Natural killer cell treated with Interleukin-12 subunit alpha and Interleukin-12 subunit beta and Interleukin-15 and Interleukin-18, amount 100 ng/mL, for 72 hours (primary cell): ENCODE measurements at places on chromosomes 4 and X.

- no peak for DNase-seq
Observed at GRCh38 chrX:150537851-150538250, 30.6 kb upstream of the MTM1 start.

- DNase-seq, result peak; percentile 62
Observed at GRCh38 chr4:164731827-164732474, 22.0 kb upstream of the SMIM31 start.

DNA sequence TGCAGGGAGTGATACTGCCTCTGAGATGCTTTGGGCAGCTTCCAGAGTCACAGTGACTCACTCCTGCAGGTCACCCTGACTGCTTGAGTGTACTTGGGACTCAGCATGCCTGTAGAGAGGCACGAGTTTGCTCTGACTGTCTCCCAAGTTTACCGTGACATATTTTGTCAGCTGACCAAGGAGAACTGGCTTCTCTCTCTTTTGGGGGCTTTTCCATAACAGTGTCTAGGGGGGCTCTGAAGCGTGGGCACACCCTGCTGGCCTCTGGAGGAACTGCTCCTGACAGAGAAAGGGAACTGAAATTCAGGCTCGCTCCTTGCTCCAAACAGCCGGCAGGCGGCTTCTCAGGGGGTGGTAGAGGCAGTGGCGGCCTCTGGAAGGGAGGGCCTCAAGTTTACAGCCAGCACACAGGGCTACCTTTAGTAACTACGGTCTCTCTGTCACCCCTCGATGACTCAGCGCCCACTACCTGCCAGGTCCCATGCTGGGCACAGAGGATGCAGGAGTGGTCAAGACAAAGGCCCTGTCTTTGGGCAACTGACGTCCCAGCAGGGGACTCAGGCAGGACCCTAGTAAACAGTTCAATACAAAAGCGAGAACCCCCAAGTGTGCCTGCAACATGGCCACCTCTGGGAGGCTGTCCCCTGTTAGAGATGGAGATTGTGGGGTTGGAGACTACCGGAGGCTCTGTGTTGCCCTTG, 17.8 kb downstream of the ZNF185 start:
- DNase-seq, result no peak

- DNase-seq, result no peak
Observed at GRCh38 chr4:37747772-37748330, 61.7 kb upstream of the RELL1 start.

DNA sequence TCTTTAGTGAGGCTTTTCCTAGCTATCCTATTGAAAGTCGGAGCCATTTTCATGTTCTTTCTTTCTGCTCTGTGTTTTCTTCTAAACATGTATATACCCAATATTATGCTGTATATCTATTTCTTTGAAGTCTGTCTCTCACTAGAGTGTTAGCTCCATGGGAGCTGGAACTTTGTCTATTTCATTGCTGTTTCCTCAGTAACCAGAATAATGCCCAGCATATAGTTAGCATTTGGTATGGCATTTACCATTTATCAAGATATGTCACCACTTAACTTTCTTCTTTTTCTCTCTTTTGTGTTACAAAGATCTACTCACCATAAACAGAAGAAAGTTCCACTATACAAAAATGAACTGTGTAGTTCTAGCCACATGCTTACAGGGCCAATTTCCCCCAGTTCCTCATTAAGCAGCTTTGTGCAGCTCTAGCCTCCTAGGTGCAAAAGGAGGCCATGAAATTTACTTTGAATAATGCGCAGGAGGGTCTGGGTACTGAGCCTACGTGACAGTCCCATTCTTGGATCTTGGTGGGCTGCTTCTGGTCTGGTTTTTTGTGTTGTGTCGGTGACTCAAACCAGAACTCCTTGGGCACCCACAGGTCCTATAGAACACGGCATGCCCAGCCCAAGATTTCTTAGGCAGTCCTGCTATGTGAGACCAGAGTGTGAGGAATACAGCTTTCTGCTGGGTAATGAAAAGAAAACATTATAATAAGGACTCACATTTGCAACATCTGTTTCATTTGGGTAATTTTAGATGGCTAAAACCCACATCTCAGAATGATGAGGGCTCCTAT, 302.3 kb upstream of the IGFBP7 start:
- no peak for DNase-seq

DNA sequence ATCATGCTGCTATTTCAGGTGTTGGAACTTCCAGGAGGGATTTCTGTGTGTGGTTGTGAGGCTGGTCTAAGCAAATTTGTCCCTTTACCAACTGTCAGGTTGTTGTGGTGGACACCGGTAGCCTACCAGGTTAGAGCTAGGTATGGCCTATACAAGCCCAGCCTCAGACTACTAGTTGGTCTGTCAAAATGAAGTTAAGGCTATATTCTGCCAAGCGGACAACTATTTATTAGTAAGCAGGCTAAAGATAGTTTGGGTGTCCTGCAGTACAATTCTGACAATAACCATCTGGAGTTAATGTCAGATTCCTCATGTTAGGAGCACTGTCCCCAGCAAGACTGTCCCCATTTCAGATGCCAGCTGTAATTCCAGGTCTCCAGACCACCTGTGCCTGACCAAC, 13.9 kb upstream of the ENPP6 start:
- DNase-seq, result no peak

- DNase-seq, result no peak
Observed at GRCh38 chr4:6548882-6549230, 26.1 kb upstream of the MAN2B2 start.

- no peak for DNase-seq
Observed at GRCh38 chr4:34323549-34324320, 1920.6 kb downstream of the ARAP2 start.

DNA sequence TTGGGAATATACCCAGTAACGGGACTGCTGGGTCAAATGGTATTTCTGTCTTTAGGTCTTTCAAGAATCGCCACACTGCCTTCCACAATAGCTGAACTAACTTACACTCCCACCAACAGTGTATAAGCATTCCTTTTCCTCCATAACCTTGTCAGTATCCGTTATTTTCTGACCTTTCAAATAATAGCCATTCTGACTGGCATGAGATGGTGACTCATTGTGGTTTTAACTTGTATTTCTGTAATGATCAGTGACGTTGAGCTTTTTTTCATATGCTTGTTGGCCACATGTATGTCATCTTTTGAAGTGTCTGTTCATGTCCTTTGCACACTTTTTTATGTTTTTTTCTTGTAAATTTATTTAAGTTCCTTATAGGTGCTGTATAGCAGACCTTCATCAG, 81.2 kb downstream of the ADAM29 start:
- DNase-seq, result no peak

- no peak for DNase-seq
Observed at GRCh38 chr4:29560452-29560851, 1159.7 kb upstream of the PCDH7 start.

DNA sequence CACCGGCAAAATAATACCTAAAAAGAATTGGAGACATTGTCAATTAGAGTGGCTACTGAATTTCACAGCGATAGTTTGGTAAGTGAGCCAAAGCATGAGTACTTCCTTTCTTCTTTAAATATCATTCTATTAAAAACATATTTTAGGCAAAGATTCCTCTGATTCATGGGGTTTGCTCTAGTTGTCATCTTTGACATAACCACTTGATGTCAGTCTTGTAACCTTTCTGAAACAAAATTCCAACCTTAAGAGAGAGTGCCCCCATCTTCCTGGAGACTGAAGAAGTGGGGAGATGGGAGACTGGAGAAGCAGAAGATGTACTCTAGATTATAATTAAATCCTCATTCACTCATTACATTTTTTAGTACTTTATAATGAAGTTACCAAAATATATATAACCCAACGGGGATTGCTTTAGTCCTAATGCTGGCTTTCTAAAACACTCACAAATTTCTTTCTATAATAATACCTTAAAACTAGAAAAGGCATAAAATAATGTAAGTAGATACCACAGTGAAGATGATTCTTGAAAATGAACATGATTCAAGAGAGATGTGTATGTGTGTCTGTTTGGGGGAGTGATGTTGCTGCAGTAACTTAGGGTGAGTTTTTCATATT, 96.4 kb downstream of the EMCN start:
- no peak for DNase-seq

- no peak for DNase-seq
Observed at GRCh38 chr4:100609810-100610209, 92.0 kb upstream of the EMCN start.
